ENCODE measurements at places on chromosomes 16 and 17. TPM values are rescaled to one million over a fixed set of nuclear protein-coding genes. Genes with fewer than 3 reads are reported as not detected.

The ITGAL gene
- 6.1 TPM for total RNA-seq

The GAST gene
- total RNA-seq, result not detected

The TBC1D3K gene
- total RNA-seq, result not detected

The LYRM9 gene
- total RNA-seq, result 10.8 TPM

The JPH3 gene
- 0.69 TPM for total RNA-seq

The UQCRC2 gene
- 238 TPM for total RNA-seq

The PYDC1 gene
- total RNA-seq, result 2.8 TPM

The PRAC2 gene
- not detected for total RNA-seq

The ALOX12B gene
- total RNA-seq, result 10.9 TPM

The GNPTG gene
- total RNA-seq, result 24.6 TPM

The PPL gene
- total RNA-seq, result 69.8 TPM

The CLEC3A gene
- total RNA-seq, result not detected

The ALOX12 gene
- 1.2 TPM for total RNA-seq

The SGCA gene
- 14.6 TPM for total RNA-seq

The SEC14L5 gene
- 0.49 TPM for total RNA-seq

The TBC1D3C gene
- not detected for total RNA-seq

The MT1G gene
- total RNA-seq, result 1.8 TPM

The KRTAP2-4 gene
- 3.3 TPM for total RNA-seq

The OR1E1 gene
- total RNA-seq, result not detected

The TM4SF5 gene
- total RNA-seq, result not detected

The SLC5A10 gene
- 0.20 TPM for total RNA-seq

The ZNF821 gene
- total RNA-seq, result 5.1 TPM

The ICAM2 gene
- total RNA-seq, result 18.6 TPM

The RSPRY1 gene
- total RNA-seq, result 39.9 TPM

The FKBP10 gene
- total RNA-seq, result 97.2 TPM

The SDR42E1 gene
- 7.2 TPM for total RNA-seq

The POLR3K gene
- 3.7 TPM for total RNA-seq

The HS3ST3B1 gene
- 5.3 TPM for total RNA-seq

The GLIS2 gene
- 4.4 TPM for total RNA-seq

The TAC4 gene
- total RNA-seq, result not detected

The C17orf67 gene
- 0.79 TPM for total RNA-seq

The CCL4L2 gene
- 19.3 TPM for total RNA-seq

The MEIOC gene
- total RNA-seq, result 0.10 TPM

The PRM1 gene
- not detected for total RNA-seq

The KIF18B gene
- total RNA-seq, result 2.8 TPM

The SDR42E2 gene
- not detected for total RNA-seq
